Naive thymus-derived CD8-positive, alpha-beta T cell (primary cell): ENCODE measurements at places on chromosomes 1 and 21.
A peak's percentile ranks its signal among the peaks of the same experiment; 100 is the strongest.

DNA sequence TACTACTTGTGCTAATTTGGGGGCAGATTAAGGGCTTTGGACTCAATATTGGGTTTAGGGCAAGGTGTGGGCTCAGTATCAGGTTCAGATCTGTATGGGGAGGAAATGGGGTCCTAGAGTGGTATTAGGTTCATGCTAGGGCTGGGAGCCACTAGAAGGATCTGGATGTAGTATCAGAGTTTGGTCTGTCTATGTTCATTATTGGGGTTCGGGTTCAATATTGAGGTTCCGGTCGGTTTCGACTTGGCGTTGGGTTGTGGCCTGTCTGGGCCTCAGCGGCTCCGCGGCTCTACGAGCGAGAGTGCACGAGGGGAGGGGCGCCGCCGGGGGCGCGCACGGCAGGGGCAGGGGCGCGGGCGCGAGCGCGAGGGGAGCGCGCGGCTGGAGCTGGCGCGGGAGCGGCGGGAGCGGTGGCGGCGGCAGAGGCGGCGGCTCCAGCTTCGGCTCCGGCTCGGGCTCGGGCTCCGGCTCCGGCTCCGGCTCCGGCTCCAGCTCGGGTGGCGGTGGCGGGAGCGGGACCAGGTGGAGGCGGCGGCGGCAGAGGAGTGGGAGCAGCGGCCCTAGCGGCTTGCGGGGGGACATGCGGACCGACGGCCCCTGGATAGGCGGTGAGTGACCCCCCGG, at the start of gene PTPRF:
Gene PTPRF, plus strand, starts transcription at position 401 of the 624 bp plus-strand sequence. CDS start 14,193 bp downstream, outside the sequence.
- DNase-seq: no peak

DNA sequence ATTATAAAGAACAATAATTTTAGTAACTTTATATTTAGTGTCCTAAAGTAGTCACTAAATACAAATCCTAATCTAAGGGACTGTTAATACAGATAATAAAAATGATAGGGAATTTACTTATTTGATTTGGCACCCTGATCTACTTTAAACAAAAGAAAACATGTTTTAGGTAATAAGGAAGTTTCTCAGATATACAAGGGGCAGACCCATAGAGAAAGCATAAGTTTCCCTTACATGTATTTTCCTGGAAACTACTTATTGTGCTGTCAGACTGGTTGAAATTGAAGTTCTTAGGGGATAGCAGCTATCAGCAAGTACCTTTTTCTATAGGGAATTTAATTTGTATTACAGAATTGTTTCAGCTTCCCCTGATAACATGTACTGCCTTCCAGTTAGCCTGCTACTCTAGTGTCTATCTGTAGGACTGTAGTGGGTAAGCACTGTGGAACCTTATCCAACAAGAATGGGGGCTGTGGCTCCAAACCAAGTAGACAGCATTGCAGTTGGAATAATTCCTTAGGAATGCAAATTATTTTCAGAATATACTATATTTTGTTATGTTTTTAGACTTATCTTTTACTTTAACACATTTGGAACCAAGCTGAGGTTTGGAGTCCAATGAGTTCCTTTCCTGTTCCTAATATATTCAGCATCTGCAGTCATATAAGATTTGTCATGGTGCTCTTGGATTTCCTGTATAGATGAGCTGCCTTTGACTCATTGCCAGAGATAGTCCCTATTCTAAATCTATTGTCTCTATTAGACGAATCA, 14.7 kb downstream of the MSH4 start:
- DNase-seq: no peak

GRCh38 chr1:36913484-36914060, 120.7 kb downstream of the GRIK3 start:
- no peak for DNase-seq

DNA sequence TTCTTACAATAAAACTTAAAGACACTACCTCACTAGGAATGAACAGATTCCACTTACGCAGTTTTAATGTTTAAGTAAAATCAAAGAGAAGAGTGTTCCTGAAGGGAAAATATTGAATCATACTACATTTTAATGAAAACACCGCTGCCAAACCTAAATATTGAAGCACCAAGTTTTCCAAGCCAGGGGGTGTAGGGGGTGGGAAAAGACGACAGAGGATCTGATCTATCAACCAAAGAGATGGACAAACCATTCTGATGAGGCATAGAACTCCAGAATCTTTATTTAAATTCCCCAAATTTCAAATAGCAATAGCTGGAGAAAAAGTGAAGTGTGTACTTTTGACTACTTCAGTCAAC, 1.2 kb downstream of the ELK4 start:
- DNase-seq: no peak

- no peak for DNase-seq
Observed at GRCh38 chr1:205715628-205716027, 34.4 kb downstream of the NUCKS1 start.

DNA sequence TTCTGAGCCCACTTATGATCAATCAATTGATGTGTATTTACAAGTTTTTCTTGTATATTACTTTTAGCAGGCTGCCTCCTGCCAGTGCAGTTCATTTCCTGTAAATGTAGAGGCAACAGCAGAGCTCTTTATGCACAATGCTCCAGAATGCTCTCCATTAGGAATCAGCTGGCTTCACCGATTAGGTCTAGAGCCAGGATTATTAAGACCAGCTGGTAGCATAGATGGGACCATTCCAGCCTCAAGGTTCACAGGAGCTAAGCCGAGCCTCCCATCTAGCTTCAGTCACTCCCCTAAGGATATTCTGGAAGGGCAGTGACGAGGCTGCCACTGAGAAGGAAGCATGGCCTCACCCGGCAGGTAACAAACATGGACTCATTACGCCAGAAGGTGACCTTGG, 36.8 kb downstream of the DHRS3 start:
- no peak for DNase-seq

DNA sequence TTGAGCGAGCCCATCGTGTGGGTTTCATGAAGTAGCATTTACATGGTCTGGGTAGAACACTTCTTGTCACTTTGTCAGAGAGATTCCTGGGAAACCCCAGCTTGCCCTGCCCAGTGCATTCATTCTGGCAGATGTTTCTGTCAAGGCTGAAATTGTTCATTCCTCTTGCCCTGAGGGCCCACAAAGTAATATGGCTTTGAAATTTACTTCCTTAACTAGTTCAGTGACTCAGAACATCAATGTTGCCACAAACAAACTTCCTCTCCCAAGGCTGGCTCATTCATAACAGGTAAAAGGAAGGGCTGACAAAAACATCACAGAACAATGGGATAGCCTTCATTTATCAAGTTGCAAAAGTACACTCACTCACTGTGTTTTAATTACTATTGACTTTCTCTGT, 5.0 kb upstream of the KIAA0040 start:
- no peak for DNase-seq

- no peak for DNase-seq
Observed at GRCh38 chr1:210918893-210919292, 215.1 kb downstream of the KCNH1 start.

DNA sequence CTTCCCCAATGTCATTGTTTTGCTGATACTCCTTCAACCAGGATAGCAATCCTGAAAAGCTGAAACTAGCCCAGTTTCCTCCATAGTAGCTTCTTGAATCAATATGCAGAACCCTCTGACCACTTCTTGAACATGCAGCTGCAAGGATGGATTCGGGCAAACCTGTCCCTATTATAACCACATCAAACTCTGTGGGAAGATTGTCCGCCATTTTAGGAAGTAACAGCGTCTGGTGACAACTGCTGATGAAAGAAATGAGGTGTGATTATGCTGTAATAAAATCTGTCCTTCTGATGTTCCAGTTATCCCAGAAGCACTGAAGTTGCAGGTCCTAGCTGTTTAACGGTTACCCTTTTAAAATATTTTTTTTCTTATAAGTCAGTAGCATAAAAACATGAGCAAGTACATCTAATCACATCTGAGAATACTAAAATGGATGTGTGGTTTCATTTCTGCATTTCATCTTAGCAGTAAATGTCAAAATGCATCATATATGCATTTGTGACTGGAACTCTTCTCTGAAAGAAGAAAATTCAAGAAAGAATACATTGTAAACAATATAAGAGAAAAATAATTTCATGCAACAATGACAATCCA, 4.5 kb downstream of the CHML start:
- DNase-seq: no peak

DNA sequence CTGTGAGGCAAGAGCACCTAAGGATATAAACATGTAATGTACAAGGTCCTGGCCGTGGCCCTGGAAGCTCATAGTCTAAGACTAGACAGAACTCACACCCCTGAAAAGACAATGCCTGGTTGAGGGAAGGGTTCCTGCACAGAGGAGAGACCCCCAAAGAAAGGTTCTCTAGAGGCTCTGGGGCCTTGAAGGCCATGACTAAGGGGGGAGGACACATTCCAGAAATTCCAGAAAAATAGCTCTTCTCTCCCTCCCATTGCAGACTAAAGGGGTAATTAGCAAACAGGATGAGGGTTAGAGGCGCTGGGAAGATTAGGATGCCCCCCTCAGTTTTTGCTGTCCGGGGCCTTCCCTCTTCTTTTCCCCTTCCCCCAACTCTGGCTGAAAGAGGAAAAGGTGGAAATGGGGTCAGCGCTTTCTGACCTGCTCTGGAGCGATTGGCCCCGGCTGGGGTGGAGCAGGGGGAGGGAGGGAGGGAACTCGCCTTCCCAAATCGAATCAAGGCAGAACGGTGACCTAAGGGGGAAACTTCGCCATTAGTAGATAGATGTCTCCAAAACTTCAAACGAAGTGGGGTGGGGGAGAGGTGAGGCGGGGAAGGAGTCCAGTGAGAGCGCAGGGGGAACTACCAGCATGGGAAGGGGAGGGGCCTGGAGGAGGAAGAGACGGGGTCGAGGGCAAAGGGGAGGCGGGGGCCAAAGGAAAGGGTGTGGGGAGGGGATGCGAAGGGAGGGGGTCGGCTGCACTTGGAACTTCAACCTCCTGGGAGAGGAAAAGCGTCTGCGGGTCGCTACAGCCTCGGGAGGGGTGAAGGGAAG, 11.8 kb downstream of the PAX7 start:
- no peak for DNase-seq

GRCh38 chr1:154557939-154558719, at the start of gene UBE2Q1:
TSS of gene UBE2Q1 (minus strand) at chr1:154558662. CDS start at chr1:154558553, 109 bp downstream.
- DNase-seq: peak; percentile 20

- DNase-seq: no peak
Observed at GRCh38 chr1:17903386-17903785, 148.3 kb downstream of the ACTL8 start.

DNA sequence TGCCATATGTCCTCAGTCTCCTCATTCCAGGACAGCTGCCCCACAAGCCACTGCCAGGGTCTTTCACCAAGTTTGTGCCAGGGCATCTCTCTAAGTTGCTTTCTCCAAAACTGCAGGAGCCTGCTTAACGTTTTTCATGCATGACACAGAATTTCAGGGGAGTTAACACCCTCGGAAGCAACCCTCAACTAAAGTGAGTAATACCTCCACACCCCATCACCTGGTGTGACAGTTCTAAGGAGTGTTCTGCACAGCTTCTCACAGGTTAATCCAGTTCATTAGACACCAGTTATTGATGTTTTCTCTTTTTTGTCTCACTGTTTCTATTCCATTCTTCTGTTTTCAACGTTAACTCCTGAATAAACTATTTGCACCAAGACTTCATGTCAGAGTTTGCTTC, 115.0 kb downstream of the BACH1 start:
- no peak for DNase-seq

GRCh38 chr1:170063109-170063826, 11.2 kb downstream of the KIFAP3 start:
- no peak for DNase-seq

- no peak for DNase-seq
Observed at GRCh38 chr1:40824591-40825434, 37.4 kb downstream of the CITED4 start.

- DNase-seq: no peak
Observed at GRCh38 chr1:106780066-106780465, 276.4 kb upstream of the PRMT6 start.

DNA sequence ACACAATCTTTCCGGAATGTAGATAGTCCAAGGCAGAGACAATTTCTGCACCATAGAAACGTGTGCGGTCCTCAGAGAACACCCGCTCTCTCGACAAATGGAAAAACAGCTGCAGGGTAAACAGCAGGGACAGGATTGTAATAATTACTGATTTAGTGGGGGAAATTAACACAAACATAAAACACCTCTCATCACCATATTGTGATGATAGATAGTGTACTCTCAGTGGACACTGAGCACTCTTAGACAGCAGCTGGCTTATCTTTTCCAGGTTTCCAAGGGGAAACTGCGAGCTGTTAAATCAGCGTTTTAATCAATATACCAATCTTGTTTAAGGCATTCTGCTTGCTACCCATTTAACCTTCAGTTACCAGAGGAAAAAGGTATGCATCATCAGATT, 277.1 kb downstream of the AKT3 start:
- no peak for DNase-seq

DNA sequence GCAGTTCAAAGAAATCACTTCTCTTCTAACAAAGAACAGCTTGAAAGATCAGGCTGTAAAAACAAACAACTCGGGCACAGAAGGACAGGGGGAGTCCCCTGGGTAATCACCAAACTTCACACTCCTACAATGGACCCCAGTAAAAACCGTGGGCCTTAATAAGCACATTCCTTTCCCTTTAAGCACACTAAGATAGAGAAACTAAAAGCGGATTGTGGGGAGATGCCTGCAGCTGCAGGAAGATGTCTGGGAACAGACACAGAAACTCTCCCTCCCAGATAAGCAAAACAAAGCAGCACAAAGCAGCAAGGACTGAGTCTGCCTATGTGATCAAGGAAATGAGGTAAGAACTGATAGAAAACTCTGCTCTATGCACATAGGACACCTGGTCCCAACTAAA, 37.6 kb upstream of the CTBS start:
- peak; percentile 45 for DNase-seq

DNA sequence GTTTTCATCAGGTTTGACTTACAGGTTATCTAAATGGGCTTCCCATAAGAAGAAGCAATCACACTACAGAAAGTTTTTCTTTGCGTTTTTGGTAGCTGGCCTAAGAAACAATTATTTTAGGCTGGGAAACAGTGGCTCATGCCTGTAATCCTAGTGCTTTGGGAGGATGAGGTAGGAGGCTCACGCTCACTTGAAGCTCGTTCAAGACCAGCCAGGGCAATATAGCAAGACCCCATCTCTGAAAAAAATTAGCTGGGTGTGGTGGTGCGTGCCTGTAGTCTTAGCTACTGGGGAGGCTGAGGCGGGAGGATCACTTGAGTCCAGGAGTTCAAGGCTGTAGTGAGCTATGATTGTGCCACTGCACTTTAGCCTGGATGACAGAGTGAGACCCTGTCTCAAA, 1.6 kb upstream of the REN start:
- no peak for DNase-seq

DNA sequence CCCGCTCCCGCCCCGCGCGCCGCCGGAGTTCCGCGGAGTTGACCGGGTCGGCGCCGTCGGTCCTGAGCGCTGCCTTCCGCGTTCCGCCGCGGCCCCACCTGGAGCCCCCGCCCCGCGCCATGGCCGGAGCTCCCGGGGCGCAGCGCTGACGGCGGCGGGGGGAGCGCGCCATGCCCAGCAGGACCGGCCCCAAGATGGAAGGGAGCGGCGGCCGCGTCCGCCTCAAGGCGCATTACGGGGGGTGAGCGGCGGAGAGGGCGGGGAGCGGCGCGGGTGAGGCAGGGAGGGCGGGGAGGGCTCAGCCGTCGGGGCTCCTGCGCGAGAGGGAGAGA, 216 bp downstream of the PRKCZ start:
- no peak for DNase-seq

GRCh38 chr1:236400061-236400603, 6.0 kb downstream of the EDARADD start:
- DNase-seq: no peak

- DNase-seq: no peak
Observed at GRCh38 chr1:29574871-29575270, 338.5 kb downstream of the PTPRU start.
